AG10803 (cell line): ENCODE measurements at places on chromosomes 6 and 20.

DNA sequence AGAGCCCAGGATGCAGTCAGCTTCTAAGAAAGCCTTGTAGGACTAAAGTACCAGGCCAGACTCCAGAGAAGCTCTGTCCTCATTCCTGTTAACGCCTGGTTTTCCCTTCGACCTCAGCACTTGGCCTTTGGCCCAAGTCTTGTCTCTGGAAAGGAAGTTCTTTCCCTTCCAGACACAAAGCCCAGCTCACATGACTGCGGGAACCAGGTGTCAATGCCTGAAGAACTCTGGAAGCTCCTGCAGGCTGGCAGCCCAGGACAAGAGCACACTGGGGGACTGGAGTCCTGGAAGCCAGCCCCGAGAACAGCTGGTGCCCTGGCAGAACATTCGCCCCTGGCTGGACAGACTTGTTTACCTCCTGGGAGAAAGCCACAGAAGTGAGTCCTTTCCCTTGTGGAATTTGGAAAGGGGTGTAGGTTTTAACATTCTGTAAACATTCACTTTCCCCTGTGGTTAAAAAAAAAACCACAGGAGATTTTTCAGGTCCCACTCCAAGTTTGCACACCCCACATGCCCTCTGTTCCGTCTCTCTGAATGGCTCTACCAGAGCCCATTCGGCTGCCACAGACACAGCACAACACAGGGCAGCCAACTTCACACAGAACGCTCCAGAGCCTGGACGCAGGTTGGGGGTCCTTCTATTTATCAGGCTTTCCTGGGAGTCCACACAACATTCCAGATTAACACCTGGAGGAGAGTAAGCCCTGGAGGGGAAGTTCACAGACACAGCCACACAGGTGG is 18.1 kb downstream of the ACSS1 start:
- peak; percentile 95 for DNase-seq

DNA sequence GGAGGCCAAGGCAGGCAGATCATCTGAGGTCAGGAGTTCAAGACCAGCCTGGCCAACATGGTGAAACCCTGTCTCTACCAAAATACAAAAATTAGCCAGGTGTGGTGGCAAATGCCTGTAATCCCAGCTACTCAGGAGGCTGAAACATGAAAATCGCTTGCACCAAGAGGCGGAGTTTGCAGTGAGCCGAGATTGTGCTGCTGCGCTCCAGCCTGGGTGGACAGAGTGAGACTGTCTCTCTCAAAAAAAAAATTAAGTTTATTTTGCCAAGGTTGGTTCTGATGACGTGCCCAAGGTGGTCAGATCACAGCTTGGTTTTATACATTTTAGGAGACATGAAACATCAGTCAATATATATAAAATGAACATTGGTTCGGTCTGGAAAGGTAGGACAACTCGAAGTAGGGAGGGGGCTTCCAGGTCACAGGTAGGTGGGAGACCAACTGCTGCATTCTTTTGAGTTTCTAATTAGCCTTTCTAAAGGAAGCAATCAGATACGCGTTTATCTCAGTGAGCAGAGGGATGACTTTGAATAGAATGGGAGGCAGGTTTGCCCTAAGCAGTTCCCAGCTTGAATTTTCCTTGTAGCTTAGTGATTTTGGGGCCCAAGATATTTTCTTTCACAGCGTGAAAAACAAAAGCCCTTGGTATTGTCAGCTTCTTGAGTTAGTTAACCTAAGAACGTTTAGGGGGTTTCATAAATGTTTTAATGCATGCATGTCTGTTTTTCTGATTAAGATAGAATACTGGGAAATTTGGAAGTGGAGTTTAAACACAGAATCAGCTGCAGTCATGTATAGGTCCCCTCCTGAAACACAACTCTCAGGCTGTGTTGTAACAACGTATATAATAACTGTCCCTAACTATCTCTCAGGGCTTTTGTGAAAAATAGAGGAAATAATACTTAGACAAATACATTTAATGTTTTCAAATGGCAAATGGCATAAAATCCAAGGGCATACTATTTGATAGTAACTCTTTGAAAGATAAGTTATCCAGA is 16.7 kb downstream of the ACOT13 start:
- no peak for DNase-seq

GRCh38 chr20:17650301-17651128 is 31.5 kb downstream of the RRBP1 start:
- DNase-seq, result no peak

DNA sequence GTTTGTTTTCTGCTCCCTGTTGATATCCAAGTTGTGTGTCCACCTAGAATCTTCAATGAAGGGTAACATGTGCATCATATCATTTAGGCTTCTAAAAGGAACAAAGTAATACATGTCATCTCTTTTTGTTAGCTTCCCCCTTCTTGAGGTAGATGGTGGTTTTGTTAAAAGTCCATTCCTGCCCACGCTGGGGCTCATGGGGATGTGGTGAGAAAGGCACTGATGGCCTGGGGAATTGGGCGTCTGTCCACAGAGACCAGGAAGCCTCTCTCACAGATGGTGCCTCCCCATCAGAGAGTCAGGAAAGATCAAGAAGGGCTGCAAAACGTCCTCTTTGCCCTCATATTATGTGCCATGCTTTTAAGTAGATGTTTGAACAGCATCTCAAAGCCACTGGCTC is 32.5 kb downstream of the GNAS start:
- DNase-seq, result no peak
